Endothelial cell of coronary artery (primary cell): ENCODE measurements at places on chromosomes 2 and 18. TPM values are rescaled to one million over a fixed set of nuclear protein-coding genes. Genes with fewer than 3 reads are reported as not detected.

The EMILIN1 gene
- 0.90 and 11.1 TPM in 2 replicates for total RNA-seq

The ATP5F1A gene
- total RNA-seq: 619 and 862 TPM in 2 replicates

The FARP2 gene
- 32.0 and 39.8 TPM in 2 replicates for total RNA-seq

The LAMA3 gene
- 3.0 and 3.1 TPM in 2 replicates for total RNA-seq

The ABCA12 gene
- total RNA-seq: under 0.01 TPM in 1 of 2 replicates, not detected in the other

The B3GNT7 gene
- total RNA-seq: 0.09 TPM in 2 replicates

The SCYGR4 gene
- not detected in 2 replicates for total RNA-seq

The SERPINB10 gene
- total RNA-seq: 0.09 TPM in 1 of 2 replicates, not detected in the other

The EVX2 gene
- not detected in 2 replicates for total RNA-seq

The VIT gene
- total RNA-seq: 0.09 and 0.90 TPM in 2 replicates

The REG3G gene
- total RNA-seq: not detected in 2 replicates

The COX5B gene
- total RNA-seq: 363 and 382 TPM in 2 replicates

The ITGB6 gene
- 0.09 TPM in 1 of 2 replicates, not detected in the other for total RNA-seq

The E2F6 gene
- 9.7 and 10.1 TPM in 2 replicates for total RNA-seq

The LIMS2 gene
- 9.4 and 22.1 TPM in 2 replicates for total RNA-seq

The CCDC148 gene
- total RNA-seq: 0.09 and 0.18 TPM in 2 replicates

The MRPS9 gene
- 27.1 and 32.0 TPM in 2 replicates for total RNA-seq

The KCNG3 gene
- total RNA-seq: under 0.01 TPM in 1 of 2 replicates, not detected in the other
